ENCODE measurements at places on chromosomes 5 and 9. TPM values are rescaled to one million over a fixed set of nuclear protein-coding genes. Genes with fewer than 3 reads are reported as not detected.
A peak's percentile ranks its signal among the peaks of the same experiment; 100 is the strongest.

NIPAL4 gene
- total RNA-seq = not detected

CYFIP2 gene
- 27.3 TPM for total RNA-seq

- no peak for DNase-seq
- H3K4me1 ChIP-seq = peaks cover 6% of the 10 kb centered on the region
- peaks cover 3% of the 10 kb centered on the region for H3K36me3 ChIP-seq
- no peak overlapping the region for H3K27ac ChIP-seq
Observed at GRCh38 chr5:14309878-14310531, 166.9 kb downstream of the TRIO start.

SLC1A1 gene
- 1.6 TPM for total RNA-seq

- H3K27ac ChIP-seq = no peak overlapping the region
- no peak overlapping the region for H3K4me3 ChIP-seq
- no peaks in the 10 kb centered on the region for H3K4me1 ChIP-seq
- peaks cover 46% of the 10 kb centered on the region for H3K36me3 ChIP-seq
- H3K27me3 ChIP-seq = no peaks in the 10 kb centered on the region
Observed at GRCh38 chr9:120477534-120478001, 102.4 kb downstream of the CDK5RAP2 start.

NEUROG1 gene
- total RNA-seq = not detected

GRCh38 chr5:72817076-72817481 lies 618 bp downstream of the TNPO1 start:
- peak overlapping the region; percentile 84 for H3K4me3 ChIP-seq
- DNase-seq = peak; percentile 79
- H3K27me3 ChIP-seq = no peaks in the 10 kb centered on the region
- peak overlapping the region; percentile 99 for H3K27ac ChIP-seq
- peaks cover 24% of the 10 kb centered on the region for H3K4me1 ChIP-seq

DNA sequence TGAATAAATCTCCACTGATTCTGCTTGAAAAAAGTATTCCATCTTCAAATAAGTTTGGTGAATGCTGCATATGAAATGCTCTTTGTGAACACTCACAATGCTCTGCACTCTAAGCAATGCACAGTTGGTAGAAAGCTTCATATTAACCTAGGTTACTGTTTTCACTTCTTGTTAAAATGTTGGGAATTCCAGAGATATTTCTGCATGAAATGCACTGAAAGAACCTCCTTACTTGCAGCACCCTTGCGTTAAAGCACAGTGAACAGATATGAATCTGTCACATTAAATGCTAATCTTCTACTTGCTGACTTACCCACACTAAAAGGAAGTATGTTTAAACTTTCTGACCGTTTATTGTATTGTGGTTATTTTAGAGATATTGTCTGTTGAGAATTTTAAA lies 584.1 kb upstream of the NUDT12 start:
- no peak overlapping the region for H3K27ac ChIP-seq
- no peaks in the 10 kb centered on the region for H3K4me1 ChIP-seq
- H3K27me3 ChIP-seq = no peaks in the 10 kb centered on the region
- H3K36me3 ChIP-seq = no peaks in the 10 kb centered on the region
- no peak for DNase-seq

SPATA31E1 gene
- total RNA-seq = not detected

PMPCA gene
- total RNA-seq = 67.1 TPM

DNA sequence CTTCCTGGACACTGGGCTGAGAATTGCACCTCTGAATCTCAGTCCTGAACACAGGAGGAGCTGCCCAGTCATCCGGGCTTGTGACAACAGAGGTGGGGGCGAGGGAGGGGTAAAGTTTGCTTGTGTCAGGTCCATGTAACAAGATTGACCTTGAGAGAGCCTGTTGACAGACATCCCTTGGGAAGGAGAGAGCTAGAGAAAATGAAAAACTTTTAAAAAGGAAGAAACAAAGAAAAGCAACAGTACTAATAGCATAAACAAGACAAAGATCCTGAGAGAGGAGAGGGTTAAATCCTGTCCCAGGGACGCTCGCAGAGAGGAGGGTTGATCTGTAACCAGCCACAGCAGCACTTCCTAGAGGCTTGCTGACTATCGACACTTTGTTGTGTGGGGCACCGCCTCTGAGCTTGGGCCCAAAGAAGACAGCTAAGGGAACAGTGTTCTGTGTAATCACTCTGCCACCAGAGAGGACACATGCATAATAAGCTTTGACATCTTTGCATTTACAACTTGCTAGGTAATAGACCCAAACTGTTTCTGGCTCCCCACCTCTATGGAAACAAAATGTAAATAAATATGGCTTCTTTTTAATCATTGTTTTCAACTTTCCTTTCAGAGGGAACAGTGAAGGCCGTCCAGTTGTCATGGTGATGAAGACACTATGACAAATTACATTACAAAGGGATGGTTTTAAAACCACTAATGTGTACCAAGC lies 363.7 kb downstream of the CSNK1G3 start:
- H3K4me3 ChIP-seq = no peak overlapping the region
- no peaks in the 10 kb centered on the region for H3K27me3 ChIP-seq
- DNase-seq = peak; percentile 13

DNA sequence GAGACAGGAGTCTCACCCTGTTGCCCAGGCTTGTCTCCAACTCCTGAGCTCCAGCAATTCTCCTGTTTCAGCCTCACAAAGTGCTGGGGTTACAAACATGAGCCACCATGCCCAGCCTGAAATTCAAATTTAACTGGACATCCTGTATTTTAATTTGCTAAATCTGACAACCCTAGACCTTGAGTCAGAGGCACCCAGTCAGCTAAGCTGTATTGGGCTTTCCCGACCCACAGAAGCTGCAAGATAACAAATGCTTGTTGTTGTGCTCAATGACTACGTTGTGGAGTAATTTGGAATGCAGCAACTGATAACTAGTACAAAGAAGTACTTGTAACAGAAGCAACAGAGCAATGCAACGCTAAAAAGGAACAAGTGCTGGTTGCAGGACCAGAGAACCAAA lies 533.1 kb downstream of the NTRK2 start:
- no peaks in the 10 kb centered on the region for H3K4me1 ChIP-seq
- no peak for DNase-seq
- no peaks in the 10 kb centered on the region for H3K27me3 ChIP-seq

DNA sequence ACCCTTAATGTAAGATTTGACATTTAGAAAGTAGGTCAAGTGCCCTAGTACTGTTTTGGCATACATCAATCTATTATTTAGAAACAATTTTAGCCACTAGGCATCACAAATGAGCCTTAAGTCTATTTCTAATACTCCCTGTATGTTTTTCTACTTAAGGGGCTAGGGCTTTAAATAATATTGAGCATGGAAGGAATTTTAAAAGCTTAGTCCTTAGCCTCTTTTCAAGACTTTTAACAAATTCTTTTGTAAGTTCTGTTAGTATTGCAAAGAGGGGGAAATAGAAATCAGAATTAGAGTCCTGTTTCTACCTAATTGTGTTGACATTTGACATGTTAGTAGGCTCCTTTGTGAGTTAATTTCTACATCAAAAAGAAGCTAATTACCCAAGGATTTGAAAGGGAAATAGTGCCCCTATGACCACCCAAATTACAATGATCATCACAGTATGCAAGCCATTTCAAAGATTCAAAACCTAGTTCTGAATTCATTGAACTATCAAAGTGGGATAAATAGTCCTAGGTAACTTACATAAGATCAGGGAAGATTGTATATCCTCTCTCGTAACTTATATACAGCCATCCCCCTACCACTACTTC lies 647.8 kb upstream of the ACO1 start:
- no peaks in the 10 kb centered on the region for H3K4me1 ChIP-seq
- no peaks in the 10 kb centered on the region for H3K27me3 ChIP-seq
- no peak overlapping the region for H3K4me3 ChIP-seq

GFI1B gene
- total RNA-seq = 0.39 TPM

DNA sequence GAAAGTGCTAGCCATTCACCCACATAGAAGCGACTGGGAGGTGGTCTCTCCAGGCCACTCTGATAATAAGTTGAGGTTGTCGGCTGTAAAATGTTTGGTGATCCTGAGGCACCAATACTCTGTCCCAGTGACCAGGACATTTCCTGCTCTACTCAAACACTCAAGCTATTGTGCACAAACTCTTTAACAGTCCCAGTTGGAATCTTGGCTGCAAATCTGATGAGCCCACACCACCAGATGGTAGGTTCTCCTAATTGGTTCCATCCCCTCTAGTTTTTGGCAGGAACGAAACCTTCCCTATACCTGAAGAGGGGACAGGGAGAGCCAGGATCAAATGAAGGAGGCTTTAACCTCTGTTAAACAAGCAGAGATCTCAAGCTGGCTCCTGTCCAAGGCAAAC lies 14.3 kb downstream of the GRIA1 start:
- no peak overlapping the region for H3K4me3 ChIP-seq
- DNase-seq = no peak
- no peaks in the 10 kb centered on the region for H3K4me1 ChIP-seq
- no peaks in the 10 kb centered on the region for H3K36me3 ChIP-seq
- no peaks in the 10 kb centered on the region for H3K27me3 ChIP-seq

DNA sequence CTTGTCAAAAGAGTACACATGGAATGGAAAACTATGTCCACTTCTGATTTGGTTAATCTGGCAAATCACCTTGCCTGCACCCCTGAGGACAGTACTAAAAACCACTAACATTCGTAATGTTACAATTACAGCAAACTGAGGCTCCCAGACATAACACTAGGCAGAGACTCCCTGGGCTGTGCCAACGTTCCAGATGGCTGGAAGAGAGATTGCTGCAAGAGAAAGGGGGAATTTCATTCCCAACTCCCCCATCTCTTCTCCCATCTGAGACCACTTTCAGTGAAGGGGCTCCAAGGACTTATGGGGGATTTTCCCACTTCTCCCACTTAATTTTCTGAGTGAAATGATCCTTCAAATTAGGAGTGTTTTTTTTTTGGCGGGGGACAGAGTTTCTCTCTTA lies 11.3 kb downstream of the OR1J1 start:
- peaks cover 14% of the 10 kb centered on the region for H3K4me1 ChIP-seq
- H3K36me3 ChIP-seq = no peaks in the 10 kb centered on the region
- no peak overlapping the region for H3K27ac ChIP-seq
- no peaks in the 10 kb centered on the region for H3K27me3 ChIP-seq
- DNase-seq = no peak

- H3K27ac ChIP-seq = no peak overlapping the region
- DNase-seq = no peak
- no peaks in the 10 kb centered on the region for H3K4me1 ChIP-seq
Observed at GRCh38 chr5:128775558-128775957, 189.7 kb upstream of the SLC27A6 start.
